ENCODE measurements at places on chromosomes 2 and 18.

- DNase-seq = no peak
Measured at GRCh38 chr18:22283116-22283395, 113.7 kb downstream of the GATA6 start.

DNA sequence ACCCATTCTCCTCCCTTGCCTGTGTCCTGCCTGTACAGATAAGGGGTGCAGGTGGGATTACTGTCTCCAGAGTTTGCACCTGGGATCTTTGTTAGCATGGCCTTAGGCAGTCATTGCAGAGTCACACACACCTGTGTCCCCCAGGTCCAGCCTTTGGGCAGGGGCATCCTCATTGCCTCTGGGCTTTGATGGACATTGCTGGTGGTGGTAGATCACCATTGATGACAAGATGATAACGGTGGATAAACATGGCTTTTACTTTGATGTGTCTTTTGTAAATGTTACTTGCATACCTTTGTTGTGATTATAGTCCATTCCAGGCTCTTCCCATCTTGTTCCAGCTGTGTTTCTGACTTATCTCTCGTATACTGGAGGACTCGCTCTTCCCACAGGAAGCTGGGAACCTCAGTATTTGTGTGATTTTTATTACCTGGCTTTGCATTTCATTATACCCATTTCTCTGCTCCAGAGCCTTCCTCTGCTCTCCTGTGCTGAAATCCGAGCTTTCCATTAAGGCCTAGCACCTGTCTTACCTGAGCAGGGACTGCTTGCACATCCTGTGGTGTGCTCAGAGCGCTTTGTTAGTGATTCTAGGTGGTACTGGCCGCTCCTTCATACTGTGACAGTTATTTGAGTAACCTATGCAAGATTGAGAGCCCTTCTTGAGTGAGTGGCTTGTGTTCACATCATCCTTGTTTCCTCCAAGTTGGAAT lies 79.2 kb downstream of the PTPRM start:
- no peak for DNase-seq

- no peak for DNase-seq
Measured at GRCh38 chr2:3739313-3739712, 35.9 kb downstream of the DCDC2C start.

- DNase-seq = no peak
Measured at GRCh38 chr2:43764086-43764705, 9.6 kb upstream of the DYNC2LI1 start.

GRCh38 chr2:169523681-169524080 lies 14.2 kb downstream of the KLHL41 start:
- DNase-seq = no peak

DNA sequence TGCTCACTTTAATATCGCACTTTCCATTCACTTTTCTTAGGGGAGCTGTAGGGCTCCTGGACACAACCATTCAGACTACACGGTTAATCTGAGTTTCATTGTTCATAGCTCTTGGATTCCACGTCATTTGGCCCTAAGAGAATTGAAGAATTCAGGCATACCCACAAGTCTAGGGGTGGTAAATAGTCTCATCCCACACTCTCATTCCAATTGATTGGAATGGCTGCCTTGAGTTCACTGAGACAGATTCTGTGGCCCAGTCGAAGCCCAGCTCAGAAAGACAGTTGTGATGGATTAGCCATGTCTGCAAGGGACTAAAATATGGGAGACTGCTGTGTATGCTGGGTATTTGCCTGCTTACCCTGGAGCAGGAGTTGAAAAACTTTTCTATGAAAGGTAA lies 124.6 kb downstream of the TFCP2L1 start:
- DNase-seq = no peak

DNA sequence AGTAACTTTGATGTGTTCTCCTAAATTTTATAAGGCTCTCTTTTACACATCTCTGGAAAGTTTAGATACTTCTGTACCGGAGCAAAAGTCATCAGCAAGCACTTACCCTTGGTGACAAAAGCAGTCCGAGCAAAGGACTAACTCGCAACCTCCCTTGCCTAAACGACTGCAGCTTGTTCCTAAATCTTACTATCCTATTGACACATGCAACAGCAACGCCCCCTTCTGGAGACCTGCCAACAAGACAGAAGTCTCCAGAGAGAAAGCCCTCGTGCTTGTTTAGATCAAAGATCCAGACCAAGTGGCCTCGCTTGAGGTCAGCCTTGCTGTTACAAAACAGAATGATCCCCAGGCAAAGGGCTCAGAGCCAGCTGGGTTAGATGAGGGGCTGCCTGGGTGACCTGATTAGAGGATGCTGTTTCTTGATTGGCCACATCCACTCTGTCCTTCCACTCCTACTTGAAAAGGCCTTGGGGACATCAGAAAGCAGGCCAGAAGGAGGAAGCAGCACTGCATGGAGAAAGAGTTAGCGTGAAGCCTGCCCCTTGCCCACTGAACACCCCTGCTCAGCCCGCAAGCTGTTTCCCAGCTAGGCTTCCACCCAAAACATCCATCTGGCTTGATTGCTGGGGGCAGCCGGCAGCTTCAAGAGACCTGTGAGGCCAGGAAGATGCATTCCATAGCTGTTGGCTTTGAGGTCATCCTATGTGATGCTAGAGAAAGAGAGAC lies 94.3 kb downstream of the HNRNPLL start:
- peak; percentile 58 for DNase-seq

DNA sequence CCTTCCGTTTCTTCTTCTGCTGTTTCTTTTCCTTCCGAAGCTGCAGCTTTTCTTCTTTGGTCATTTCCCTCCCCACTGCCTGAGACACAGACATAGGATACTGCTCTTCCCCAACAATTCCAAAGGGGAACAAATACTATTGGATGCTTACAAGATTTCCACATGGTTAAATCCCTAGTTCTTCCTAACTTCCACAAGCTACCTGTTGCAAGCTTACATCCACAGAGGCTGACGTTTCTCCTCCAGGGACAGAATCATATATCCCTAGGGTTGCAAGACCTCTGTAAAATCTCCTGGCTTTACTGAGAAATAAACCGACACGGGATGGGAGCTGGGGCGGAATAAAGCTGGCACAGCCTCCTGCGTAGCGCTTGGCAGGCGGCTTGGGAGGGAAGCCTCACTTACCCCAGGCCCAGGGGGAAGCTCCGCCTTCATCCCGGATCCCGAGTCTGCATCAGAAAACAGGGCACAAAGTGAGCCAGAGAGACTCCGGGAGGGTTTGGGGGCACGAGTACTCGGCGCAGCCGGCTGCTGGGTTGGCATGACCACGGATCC lies 590 bp downstream of the EIF2B4 start:
- peak; percentile 38 for DNase-seq
